ENCODE measurements at places on chromosomes 4 and X.

DNA sequence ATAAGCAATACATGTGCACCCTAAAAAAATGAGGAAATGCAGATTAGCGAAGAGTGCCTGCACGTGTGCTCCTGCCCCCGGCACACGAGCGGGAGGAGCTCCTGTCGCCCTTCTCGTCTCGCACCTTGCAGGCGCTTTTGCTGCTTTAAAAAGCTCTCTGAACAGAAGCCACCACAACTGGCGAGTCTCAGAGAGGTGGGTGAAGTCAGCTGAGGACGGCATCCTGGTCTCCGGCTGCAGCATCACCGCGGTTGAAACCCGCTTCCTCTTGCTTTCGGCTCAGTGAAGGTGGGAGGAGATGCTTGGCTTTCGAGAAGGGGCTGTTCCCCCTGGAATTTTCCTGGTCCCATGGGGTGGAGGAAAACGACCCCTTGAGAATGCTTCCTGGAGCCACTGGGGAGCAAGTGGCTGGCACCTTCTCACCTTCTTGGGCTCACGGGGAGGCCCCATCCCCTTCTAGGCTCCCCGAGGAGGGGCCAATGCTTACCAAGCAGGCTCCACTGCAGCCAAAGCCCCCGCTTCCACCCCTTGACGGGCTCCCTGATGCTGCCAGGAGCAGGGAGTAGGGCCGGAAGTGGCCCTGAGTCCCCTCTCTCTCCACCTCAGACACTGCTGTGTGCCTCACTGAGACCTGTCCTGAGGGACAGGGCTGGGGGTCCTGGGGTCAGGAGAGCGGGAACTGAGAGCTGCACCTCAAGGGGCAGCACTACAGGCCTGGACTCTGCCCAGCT lies 29.2 kb upstream of the MXD4 start:
- peak; percentile 37 for DNase-seq

DNA sequence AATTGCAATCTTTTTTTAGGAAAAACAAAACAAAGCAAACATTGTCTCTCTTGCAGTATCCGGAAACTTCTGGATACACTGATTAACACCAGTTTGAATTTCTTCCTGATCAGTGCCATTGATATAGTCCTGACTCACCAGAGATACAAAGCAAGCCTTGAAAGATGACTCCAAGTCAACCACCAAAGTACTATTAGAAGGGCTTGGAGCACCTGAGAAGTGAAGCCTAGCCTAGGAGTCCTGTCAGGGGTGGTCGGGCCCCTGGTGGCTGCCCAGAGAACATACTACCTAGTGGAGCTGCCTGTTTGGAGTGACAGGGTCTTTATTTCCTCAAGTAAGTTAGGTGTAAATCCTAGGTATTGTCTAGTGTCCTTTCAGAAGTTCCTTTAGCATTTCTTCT lies 593.2 kb downstream of the ZNF674 start:
- no peak for DNase-seq

GRCh38 chr4:80072228-80072743 lies 743 bp downstream of the ANTXR2 start:
- peak; percentile 35 for DNase-seq

DNA sequence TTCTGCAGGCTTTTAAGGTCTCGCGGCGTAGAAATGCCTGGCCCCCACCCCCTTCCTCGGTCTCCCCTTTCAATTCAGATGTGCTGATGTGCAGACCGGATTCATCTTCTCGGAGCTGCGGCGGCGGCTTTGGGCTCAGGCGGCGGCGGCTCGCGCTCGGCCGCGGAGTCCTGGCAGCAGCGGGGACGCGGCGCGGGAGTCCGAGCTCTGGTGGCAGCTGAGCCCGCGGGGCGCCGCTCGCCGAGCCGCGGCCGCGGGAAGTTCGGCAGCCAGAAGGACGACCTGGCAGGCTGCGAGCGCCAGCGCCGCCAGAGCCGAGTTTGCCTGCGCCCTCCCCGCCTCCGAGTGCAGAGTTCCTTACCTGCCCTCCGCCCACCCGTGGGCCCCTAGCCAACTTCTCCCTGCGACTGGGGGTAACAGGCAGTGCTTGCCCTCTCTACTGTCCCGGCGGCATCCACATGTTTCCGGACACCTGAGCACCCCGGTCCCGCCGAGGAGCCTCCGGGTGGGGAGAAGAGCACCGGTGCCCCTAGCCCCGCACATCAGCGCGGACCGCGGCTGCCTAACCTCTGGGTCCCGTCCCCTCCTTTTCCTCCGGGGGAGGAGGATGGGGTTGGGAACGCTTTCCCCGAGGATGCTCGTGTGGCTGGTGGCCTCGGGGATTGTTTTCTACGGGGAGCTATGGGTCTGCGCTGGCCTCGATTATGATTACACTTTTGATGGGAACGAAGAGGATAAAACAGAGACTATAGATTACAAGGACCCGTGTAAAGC lies 448 bp downstream of the TLL1 start:
- DNase-seq: no peak
